Large intestine (tissue), 12 donors: ENCODE measurements at places on chromosomes 2 and 18. TPM values are rescaled to one million over a fixed set of nuclear protein-coding genes. Genes with fewer than 3 reads are reported as not detected.

DNA sequence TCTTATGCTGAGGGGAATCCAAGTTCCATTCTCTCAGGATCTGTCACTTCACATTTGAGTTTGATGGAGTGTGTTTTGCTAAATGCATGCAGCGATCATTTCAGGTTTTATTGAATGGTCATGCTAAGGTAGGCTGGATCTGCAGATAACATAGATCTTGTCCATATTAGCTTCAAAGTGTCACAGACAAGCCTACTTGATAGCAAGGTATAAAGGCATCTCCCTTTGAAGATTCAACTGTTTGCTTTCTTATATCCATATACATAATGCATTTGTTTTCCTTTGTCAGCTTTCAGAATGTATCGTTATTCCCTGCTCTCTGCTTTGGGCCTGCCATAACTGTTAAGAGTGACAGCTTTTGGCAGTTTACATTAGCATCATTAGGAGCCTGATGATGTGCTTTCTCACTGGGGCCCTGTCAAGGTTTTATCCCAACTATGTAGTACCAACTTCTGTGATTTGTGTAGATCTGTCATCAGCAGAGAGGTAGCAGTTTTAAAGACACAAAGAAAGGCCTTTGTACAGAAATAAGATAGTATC lies 604.3 kb upstream of the CDH7 start:
- no peak overlapping the region for H3K4me3 ChIP-seq
- no peaks in the 10 kb centered on the region for H3K36me3 ChIP-seq
- no peaks in the 10 kb centered on the region for H3K4me1 ChIP-seq
- H3K27me3 ChIP-seq = no peaks in the 10 kb centered on the region

DNA sequence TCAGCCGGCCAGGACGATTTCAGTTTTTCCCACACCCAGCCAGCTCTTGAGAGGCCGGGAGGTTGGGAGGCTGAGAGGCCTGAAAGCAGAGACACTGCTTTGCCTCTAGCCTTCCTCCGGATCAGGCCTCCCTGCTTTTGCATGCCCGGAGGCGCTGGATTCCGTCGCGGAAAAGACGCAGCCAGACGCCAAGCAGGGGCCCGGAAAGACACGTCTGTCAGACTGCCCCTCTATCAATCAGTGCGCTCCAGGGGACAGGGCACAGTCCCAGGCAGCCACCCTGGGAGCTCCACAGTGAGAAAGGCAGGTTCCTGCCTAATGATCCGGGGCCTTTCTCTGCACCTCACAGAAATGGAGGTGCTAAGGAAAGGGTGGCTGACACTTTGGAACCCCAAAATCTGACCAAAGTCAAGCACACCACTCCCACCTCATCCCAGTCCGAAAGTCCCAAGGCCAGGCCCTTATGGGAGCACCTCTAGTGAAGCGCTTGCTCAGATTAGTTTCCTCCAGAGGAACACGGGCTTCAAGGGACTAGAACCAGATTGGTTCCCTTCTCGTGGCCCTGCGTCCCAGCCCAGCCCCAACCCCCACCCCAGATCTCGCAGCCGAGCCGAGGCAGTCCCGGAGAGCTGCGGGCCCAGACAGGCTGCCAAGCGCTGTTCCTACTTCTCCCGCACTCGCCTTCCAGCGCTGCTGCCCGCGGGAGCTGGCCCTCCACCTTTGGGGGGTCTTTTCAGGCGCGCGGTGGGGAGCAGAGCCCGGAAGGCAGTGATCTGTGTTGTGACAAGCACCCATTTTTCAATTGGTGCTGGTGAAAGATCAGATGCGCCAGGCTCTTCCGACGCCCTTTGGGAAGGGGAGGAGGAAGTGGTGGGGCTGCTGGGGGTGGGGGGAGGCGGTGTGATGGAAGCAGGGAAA lies 5.0 kb downstream of the DLX1 start:
- H3K36me3 ChIP-seq = no peaks in the 10 kb centered on the region
- H3K27ac ChIP-seq = no peak overlapping the region
- peaks cover 97% of the 10 kb centered on the region for H3K27me3 ChIP-seq
- H3K4me3 ChIP-seq = no peak overlapping the region

- H3K27ac ChIP-seq = peak overlapping the region; percentile 85
- no peak overlapping the region for H3K4me3 ChIP-seq
- no peaks in the 10 kb centered on the region for H3K36me3 ChIP-seq
- peaks cover 16% of the 10 kb centered on the region for H3K4me1 ChIP-seq
Observed at GRCh38 chr18:23422751-23423418, 30.2 kb upstream of the RIOK3 start.

DNA sequence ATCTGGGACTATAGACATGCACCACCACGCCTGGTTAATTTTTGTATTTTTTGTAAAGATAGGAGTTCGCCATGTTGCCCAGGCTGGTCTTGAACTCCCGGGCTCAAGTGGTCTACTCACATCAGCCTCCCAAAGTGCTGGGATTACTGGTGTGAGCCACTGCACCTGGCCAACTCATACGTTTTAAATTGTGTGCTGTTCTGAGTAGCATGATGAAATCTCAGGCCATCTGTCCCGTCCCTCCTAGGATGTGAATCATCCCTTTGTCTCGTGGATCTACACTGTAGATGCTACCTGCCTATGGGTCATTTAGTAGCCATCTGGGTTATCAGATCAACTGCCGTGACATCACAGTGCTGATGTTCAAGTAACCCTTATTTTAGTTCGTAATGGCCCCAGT lies 38.5 kb upstream of the RMP24 start:
- no peaks in the 10 kb centered on the region for H3K4me1 ChIP-seq
- no peak overlapping the region for H3K27ac ChIP-seq
- no peak for DNase-seq
- peaks cover 4% of the 10 kb centered on the region for H3K27me3 ChIP-seq
- H3K4me3 ChIP-seq = no peak overlapping the region

DNA sequence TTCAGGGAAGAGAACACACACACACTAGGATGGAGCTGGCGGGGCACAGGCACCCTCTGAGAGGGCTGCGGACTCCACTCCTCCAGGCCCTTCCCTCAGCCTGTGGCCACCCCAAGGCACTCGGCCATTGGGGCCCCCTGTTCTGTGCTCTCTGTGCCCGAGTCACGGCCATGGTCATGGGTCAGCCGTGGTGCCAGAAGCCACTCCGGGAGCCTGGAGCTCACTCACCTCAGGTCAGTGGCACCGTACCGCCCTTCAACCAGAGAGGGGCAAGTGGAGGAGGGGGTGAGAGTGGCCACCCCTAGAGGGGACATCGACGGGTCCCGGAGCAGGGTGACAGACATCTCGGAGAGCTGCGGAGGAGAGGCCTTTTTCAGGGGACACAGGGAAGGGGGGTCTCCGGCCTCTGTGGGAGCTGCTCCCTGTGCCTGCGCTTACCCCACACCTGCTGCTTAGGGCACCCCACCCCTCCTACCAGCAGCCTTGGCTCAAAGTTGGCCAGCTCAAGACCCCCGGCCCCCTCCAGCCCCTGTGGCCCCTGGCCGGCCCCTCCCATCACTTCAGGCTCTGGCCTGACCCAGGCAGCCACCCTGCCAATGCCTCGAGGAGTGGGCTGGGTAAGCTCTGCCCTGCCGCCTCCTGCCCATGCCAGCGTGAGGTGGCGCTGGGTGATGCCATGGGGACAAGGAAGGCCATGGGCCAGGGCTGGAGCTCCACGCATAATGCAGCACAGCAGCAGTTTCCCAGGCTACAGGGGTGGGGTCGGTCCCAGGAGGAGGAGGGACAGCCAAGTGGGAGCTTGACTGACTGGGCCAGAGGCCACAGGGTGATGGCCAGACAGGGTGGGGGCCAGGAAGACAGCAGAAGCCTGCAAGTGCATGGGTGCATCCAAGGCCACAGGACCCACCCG lies 29.3 kb downstream of the AQP12A start:
- H3K4me3 ChIP-seq = no peak overlapping the region
- no peaks in the 10 kb centered on the region for H3K27me3 ChIP-seq
- H3K4me1 ChIP-seq = no peaks in the 10 kb centered on the region
- H3K36me3 ChIP-seq = no peaks in the 10 kb centered on the region
- no peak for DNase-seq

Gene RAX
- polyA plus RNA-seq = not detected
